Activated naive CD8-positive, alpha-beta T cell treated with anti-CD3 and anti-CD28 coated beads, Interleukin-2, amount 10 ng/mL, durations not matched to agents 7 days and 5 days (primary cell): ENCODE measurements at places on chromosomes 1 and 21. TPM values are rescaled to one million over a fixed set of nuclear protein-coding genes. Genes with fewer than 3 reads are reported as not detected.

SMCP gene
- total RNA-seq, result not detected

IL12RB2 gene
- 14.5 TPM for total RNA-seq

IFNLR1 gene
- 6.2 TPM for total RNA-seq

CASQ2 gene
- not detected for total RNA-seq

C1orf53 gene
- not detected for total RNA-seq

GNG5 gene
- total RNA-seq, result 88.4 TPM

TMEM200B gene
- not detected for total RNA-seq

DYNLT4 gene
- 0.97 TPM for total RNA-seq

OLIG2 gene
- total RNA-seq, result not detected

ABCA4 gene
- total RNA-seq, result not detected

FAM151A gene
- not detected for total RNA-seq

PRSS38 gene
- total RNA-seq, result not detected

DNA sequence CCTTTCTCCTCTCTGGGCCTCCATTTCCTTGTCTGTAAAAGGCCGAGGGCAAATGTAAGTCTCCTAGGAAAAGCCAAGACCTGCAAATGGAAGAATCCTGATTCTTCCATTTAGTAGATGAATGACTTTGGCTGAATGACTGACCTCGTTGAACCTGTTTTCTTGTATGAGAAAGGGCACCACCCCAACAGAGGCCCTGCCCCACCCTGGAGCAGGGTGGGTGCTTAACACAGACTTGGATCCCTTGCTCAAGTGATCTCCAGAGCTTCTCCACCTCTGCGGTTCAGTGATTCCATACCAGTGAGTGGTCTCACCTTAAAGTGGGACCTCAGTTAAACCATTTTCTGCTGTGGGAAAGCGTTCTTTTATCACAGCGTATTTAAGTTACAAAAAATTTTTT, 39.0 kb upstream of the GUCA2B start:
- peaks cover 26% of the 10 kb centered on the region for H3K27me3 ChIP-seq
- no peak for DNase-seq
- no peak overlapping the region for H3K27ac ChIP-seq
- no peaks in the 10 kb centered on the region for H3K4me1 ChIP-seq

DNA sequence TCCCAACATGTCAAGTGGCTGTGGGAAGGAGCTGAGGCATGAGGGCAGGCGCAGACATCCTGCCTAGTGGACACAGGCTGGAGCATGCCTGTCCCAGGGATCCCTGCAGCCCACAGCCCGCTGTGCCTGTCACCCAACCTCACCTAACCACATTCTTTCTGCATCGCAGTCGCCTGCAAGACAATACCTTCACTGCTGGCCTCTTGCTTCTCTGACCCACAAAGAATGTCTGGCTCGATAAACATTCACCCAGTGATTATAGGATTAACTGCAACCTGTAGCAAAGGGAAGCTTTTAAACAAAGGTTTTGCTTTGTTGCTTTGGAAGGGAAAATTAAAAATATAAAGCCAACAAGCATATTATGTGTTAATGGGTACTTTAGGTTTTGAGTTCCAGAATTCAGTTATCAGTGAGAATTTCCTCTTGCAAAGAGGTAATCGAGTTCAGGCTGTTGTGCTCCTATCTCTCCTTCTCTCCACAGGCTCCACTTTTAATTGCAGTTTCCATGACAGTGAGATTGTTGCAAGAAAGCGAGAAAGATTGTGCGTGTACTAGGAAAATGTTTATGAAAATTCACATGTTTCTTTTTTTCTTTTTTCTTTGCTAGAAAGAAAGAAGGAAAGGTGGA, 40.0 kb upstream of the ZNF648 start:
- peaks cover 57% of the 10 kb centered on the region for H3K27me3 ChIP-seq
- no peaks in the 10 kb centered on the region for H3K36me3 ChIP-seq
- no peak overlapping the region for H3K4me3 ChIP-seq

GRCh38 chr1:8751984-8752383, 65.5 kb downstream of the RERE start:
- H3K27me3 ChIP-seq, result no peaks in the 10 kb centered on the region
- H3K4me3 ChIP-seq, result peak overlapping the region; percentile 9
- no peak overlapping the region for H3K27ac ChIP-seq
- H3K36me3 ChIP-seq, result peaks cover 9% of the 10 kb centered on the region

- no peaks in the 10 kb centered on the region for H3K27me3 ChIP-seq
- H3K36me3 ChIP-seq, result no peaks in the 10 kb centered on the region
- H3K27ac ChIP-seq, result no peak overlapping the region
- H3K4me1 ChIP-seq, result no peaks in the 10 kb centered on the region
- no peak for DNase-seq
- no peak overlapping the region for H3K4me3 ChIP-seq
Measured at GRCh38 chr1:18325136-18325535, 155.6 kb upstream of the KLHDC7A start.

- peaks cover 38% of the 10 kb centered on the region for H3K36me3 ChIP-seq
- peaks cover 58% of the 10 kb centered on the region for H3K4me1 ChIP-seq
- H3K27me3 ChIP-seq, result no peaks in the 10 kb centered on the region
- H3K4me3 ChIP-seq, result peak overlapping the region; percentile 79
Measured at GRCh38 chr21:17793246-17794123, 25.7 kb downstream of the C21orf91 start.

- no peak for DNase-seq
- no peaks in the 10 kb centered on the region for H3K27me3 ChIP-seq
- H3K4me1 ChIP-seq, result no peaks in the 10 kb centered on the region
- H3K4me3 ChIP-seq, result no peak overlapping the region
- no peak overlapping the region for H3K27ac ChIP-seq
Measured at GRCh38 chr1:213512316-213512715, 461.3 kb downstream of the RPS6KC1 start.

DNA sequence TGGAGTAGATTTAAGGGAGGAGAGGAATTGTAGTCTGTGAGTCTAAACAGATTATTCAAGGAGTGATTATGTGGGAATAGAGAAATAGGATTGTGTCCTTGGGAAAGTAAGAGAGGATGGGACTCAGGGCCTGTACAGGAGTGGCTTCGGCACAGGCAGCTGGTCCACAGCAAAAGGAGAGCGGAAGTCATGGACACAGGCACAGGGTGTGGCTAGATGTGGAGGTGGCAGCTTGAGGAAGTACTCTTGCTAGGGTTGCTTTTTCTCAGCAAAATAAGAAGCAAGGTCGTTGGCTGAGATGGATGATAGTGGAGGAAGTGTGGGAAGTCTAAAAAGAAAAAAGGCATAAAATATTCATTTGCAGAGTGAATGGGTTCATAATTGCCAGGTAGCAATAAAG, 18.5 kb upstream of the ZNF648 start:
- DNase-seq, result no peak
- H3K4me3 ChIP-seq, result no peak overlapping the region
- H3K27ac ChIP-seq, result no peak overlapping the region
- H3K27me3 ChIP-seq, result no peaks in the 10 kb centered on the region
- H3K4me1 ChIP-seq, result peaks cover 6% of the 10 kb centered on the region

DNA sequence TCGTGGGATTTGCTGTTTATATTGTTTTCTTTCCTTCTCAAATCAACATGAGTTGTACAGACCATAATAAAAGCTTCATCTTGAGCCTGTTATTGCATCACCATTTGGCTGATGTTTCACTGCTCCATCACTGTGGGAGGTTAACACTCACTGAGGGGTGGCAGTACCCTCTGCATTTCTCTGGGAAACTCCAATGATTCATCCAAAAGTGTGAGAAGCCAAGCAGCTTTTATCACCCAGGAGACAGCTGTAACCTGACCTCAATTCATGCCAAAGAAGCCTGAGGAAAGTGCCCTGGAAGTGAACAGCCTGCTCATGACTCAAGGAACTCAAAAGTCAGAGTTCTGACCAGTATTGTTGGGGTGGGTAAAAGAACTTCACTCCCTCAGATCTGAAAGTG, 84.1 kb downstream of the GPR88 start:
- H3K4me3 ChIP-seq, result no peak overlapping the region
- peaks cover 10% of the 10 kb centered on the region for H3K4me1 ChIP-seq
- H3K27me3 ChIP-seq, result no peaks in the 10 kb centered on the region
- no peak for DNase-seq
- H3K27ac ChIP-seq, result no peak overlapping the region

DNA sequence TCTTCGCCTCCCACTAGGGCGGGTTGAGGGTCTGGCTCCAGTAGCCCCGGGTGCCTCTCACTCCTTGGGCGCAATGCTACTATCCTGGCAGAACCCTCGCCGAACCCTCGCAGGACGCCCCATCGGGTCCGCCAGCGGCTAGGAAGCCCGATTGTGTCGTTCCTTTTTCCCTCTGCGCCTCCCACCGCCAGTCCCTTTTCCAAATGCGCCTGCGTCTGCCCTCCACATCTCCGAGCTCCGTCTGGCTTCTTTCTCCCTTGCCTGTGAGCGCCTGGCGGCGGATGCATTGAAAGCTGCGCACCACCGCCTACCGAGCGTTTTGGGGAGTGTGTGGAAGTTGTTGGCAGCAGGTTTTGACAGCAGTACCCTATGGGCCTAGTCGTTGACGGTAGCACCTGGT, 1.0 kb upstream of the DIRAS3 start:
- H3K4me1 ChIP-seq, result no peaks in the 10 kb centered on the region
- no peak overlapping the region for H3K4me3 ChIP-seq
- no peaks in the 10 kb centered on the region for H3K36me3 ChIP-seq
- no peak for DNase-seq
- peaks cover 23% of the 10 kb centered on the region for H3K27me3 ChIP-seq
- H3K27ac ChIP-seq, result no peak overlapping the region

- H3K27ac ChIP-seq, result no peak overlapping the region
- H3K4me1 ChIP-seq, result peaks cover 16% of the 10 kb centered on the region
- DNase-seq, result no peak
- H3K27me3 ChIP-seq, result no peaks in the 10 kb centered on the region
Measured at GRCh38 chr1:52669696-52670095, 28.5 kb downstream of the COA7 start.

GRCh38 chr1:67285780-67286488, 21.7 kb upstream of the IL12RB2 start:
- peaks cover 18% of the 10 kb centered on the region for H3K4me1 ChIP-seq
- DNase-seq, result no peak
- no peaks in the 10 kb centered on the region for H3K27me3 ChIP-seq
- H3K4me3 ChIP-seq, result no peak overlapping the region
- no peak overlapping the region for H3K27ac ChIP-seq
- H3K36me3 ChIP-seq, result peaks cover 7% of the 10 kb centered on the region

DNA sequence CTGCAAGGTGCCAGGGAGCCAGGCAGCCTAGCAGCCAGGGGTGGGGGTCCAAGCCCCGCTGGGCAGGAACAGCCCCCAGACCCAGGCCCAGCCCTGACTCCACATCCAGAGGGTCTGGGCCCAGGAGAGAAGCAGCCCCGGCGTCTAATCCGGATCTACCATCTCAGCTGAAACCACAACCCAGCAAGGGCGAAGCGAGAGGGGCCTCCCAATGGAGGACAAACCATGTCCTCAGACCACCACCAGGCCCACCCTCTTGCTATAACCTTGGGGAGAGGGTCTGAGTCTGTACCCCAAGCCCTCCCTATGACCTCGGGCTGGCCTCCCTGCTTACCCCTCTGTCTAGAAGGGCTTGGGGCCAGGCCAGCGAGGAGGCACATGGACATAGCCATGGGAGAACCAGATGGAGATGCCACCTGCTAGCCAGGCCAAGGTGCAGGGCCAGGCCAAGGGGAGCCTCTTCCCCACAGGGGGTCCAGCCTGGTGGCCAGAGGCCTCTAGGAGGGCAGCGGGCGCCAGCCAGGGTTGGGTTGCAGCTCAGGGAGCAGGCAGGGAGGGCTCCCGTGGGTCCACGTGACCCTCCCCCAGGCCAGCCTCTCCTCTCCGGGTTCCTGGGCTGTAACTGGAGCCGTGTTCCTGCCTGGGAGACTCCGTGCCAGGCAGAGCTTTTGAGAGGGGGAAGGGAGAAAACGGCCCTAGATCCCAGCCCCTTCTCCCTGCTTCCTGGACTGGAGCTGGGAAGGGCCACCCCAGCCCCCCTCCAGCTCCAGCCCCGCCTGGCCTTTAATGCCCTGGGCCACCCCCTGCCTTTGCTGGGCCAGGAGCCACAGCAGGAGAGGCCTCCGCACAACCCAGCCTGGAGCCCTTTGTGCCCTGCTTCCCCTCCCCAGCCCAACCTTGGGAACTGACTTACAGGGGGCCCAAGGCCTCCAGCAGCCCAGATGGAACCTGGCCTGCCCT, 2.5 kb downstream of the WNT9A start:
- H3K4me1 ChIP-seq, result peaks cover 1% of the 10 kb centered on the region
- H3K4me3 ChIP-seq, result no peak overlapping the region
- DNase-seq, result no peak
- H3K27ac ChIP-seq, result no peak overlapping the region
- no peaks in the 10 kb centered on the region for H3K36me3 ChIP-seq

- DNase-seq, result no peak
- no peak overlapping the region for H3K27ac ChIP-seq
- H3K36me3 ChIP-seq, result no peaks in the 10 kb centered on the region
- H3K4me3 ChIP-seq, result no peak overlapping the region
- H3K27me3 ChIP-seq, result peaks cover 69% of the 10 kb centered on the region
Measured at GRCh38 chr1:156652992-156653355, 11.1 kb downstream of the BCAN start.

- no peak for DNase-seq
- no peaks in the 10 kb centered on the region for H3K36me3 ChIP-seq
- no peak overlapping the region for H3K27ac ChIP-seq
- peaks cover 11% of the 10 kb centered on the region for H3K27me3 ChIP-seq
- H3K4me3 ChIP-seq, result no peak overlapping the region
Measured at GRCh38 chr1:152777510-152778137, 2.7 kb downstream of the LCE1F start.

DNA sequence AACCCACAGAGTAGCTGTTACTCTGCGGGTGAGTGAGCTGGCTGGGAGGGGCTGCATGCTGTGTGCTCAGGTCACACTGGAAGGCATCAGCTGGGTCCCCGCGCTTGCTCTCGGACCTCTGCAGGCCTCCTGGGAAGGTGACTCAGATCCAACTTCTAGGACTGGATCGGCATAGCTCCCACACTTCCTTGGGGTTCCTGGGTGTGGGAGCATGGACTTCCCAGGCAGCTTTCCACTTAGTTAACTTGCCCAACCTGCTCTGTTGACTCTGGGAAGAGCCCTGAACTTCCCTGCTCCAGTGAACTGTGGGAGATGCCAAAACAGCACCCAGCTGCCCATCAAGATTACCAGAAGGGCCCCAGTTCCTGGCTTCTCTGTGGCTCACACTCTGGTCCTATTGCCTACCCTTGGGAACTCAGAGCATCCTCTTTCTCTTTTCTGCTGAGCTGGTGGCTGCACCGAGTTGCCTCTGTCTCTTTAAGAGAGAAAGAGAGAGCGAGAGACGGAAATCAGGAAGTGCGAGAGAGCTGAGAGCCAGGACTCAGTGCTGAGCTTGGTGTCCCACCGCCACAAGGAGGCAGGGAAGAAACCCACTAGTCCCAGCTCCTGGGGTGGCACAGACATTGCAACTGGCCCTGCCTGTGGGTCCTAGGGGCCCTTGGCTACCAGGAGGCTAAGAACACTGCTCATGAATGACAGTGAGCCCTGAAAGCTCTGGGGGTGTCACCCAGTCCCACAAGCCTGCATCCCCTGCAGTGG, at the start of gene IKBKE:
Gene IKBKE (plus strand): TSS at position 544 of the 759 bp plus-strand sequence. CDS start 2,752 bp downstream, outside the sequence.
- peak; percentile 76 for DNase-seq
- H3K4me3 ChIP-seq, result peak within 1 kb of the TSS; percentile 95
- peaks cover 18% of the 10 kb centered on the region for H3K36me3 ChIP-seq
- H3K4me1 ChIP-seq, result peaks cover 73% of the 10 kb centered on the region
- peak within 1 kb of the TSS; percentile 98 for H3K27ac ChIP-seq
